Mucosa of descending colon (tissue), 3 donors: ENCODE measurements at places on chromosomes 2 and 18.

DNA sequence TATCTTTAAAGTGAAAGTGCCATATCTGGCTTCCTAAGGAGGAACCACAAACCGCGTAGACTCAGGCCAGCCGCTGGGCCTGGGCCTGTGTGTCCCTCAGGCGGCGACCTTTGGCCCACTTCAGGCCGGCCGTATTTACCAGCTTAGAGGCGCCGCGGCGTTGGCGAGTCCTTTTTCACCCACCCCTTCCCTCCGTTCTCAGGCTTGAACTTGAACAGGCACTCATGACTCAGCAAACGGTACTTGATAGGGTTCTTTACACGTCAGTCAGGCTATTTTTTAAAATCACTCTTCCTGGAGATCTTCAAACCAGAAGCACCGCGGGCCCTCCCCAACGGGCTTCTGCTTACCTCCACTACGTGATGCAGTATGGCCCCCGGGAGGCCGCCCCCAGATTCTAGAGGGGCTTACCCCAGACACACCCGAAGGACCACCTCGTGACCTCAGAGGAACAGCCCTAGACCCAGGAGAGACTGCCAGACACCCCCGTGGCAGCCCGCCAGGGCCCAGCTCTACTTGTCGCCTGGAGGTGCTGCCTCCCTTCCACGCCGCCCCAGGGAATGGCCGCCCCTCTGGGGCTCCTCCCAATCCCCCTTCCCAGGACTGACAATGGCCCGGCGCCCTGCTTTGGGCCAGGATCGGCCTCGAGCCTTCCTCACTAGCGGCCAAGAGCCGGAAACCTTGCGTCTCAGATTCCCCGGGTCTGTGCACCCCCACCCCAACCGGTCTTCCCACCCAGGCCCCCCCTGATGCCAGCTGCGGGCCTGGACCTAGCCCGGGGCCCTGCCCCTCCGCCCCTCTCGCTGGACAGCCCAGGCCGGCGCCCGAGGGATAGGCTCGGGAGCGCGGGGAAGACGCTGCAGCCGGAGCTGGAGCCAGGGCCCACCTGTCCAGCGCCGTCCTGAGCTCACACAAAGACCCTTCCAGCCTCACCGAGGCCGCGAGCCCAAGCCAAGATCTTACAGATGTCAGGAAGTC is 33.8 kb upstream of the IMPA2 start:
- peak; percentile 94 for DNase-seq

- no peak for DNase-seq
These were observed 34.7 kb downstream of the FAM228A start for GRCh38 chr2:24209389-24210105.

- no peak for DNase-seq
These were observed 461.7 kb upstream of the SOX11 start for GRCh38 chr2:5230444-5230843.

DNA sequence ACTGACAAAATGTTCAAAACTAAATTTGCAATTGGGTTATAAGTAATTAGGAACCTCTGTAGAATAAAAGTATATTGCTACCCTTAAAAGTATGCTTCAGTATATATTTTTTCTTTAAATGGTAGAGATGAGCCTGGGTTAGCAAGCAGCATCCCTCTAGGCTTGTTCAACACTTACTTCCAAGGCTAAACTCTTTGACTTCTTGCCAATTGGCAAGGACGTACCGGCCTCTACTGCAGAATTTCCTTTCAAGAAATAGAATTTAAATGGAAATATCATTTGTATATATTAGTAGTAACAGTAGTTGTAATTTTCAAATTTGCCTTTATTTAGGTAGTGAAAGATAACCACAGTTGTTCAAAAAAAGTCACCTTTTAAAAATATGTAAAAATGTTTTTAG is 105.1 kb upstream of the SLC38A11 start:
- no peak for DNase-seq

DNA sequence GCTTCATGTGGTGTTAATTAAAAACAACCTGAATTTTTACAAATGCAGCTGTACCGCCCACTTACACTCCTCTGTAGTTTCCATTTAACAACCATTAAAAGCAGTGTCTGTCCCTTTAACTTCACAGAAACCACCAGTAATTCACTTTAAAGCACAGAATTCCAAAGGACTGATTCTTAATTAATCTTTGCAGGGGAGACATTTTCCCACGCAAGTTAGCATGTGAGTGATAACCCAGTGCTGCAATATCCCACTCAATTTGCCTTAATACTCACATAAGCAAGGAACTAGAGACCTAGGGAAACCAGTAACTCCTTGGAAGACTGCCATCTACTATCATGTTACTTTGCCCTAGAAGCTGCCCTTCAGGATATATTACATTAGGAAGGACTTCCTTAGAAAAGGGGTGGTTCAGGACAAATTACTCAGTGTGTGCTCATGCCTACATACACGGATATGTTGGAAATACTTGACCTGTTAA is 102.3 kb downstream of the OSR1 start:
- no peak for DNase-seq

- DNase-seq = no peak
These were observed 41.5 kb downstream of the YPEL5 start for GRCh38 chr2:30188292-30188691.

DNA sequence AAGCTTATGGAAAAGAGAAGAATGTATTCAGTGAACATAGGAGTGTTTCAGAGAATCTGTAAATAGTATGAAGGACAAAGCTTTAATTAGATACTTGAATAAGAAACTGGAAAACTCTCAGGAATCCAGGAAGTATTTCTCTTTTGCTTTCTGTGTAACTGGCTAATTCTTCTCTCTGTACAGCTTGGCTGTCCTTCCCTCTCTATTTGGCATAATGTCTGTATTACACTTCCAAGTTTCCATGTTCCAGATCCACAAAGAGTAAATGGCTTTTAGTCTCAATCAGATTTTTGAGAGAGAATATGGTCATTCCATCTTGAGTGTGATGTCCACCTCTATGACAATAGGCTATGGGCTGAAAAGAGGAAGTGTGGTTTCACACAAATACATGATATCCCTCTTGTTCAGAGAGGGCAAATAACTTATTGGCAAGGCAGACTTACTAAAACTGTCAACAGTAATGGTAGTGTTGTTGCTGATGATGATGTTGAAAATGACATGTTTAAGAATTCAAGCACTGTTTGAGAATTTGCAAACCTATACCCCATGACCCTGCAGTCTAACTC is 129.2 kb upstream of the ERBB4 start:
- DNase-seq = no peak

DNA sequence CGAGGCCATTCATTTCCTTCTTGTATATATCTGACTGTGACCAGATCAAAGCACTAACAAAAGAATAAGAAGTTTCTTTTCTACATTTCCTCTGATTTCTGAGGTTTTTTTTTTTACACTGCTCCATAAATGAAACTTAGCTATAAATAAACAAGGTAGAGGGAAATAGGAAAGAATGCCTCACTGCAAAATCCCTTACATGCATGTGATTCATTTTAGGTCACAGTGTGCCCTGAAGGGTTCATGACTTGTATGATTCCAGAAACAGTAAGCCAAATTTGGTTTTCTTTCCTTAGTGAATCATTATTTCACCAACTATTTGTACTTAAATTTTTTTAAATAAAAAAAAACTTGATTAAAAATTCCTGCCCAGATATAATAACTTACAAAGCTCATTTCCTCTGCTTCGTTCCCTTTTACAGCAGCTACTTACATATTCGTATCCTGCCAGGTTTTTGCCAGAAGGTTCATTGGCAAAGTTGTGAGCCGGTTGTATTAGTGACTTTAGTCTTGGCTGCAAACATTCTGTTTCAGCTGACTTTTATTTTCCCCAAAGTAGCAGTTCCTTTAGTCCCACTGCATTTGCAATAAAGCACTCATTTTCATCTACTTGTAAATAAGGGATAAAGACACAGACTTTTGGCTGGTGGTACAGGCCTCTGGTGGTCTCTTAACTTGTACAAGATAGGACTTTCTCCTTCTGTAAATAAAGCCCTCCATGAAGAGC is 58.6 kb downstream of the LRP2 start:
- no peak for DNase-seq

DNA sequence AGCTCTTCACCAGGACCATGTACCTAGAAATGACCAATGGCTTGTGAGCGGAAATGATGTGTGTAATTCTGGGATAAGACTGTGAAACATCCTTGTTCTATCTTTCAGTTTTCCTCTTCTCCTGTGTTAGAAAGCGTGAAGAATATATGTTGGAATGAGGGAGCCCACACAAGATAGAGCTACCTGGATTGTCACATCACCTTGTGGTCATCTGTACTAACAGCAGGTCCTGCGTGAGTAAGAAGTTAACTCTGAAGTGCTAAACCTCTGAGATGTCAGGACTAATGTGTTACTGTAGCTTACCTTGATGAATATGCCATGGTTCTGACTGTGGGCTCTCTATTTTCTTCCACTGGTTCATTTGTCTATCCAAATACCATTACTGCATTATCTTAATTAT is 75.6 kb downstream of the FASTKD2 start:
- DNase-seq = no peak

DNA sequence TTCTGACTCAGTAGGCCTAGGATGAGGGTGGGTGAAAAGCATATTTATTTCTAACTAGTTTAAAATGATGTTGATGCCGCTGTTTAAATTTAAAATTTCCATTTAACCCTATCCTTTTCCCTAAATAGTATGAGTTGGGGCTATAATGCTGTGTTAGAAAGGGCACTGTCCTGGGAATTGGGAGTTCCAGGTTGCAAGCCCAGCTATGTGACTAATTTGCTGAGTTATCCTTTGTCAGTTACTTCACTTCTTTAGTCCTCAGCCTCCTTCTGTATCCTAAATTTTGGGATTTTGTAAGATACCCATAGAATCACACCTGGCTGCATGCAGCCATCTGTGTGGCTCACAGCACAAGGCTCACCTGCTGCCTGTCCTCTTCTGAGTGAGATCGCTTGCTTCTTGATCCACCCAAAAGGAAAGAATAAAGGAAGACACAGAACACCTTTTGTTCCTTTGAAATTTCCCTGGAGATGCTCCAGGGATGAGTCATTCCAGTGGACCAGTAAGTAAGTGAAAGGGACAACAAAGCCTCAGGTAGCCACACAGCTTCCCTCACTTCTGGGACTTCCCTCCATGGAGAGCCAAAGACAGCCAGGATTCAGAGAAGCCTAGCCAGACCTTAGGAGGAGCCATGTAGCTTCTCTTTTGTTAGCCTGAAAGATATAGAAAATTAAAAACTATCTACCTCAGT is 97.2 kb downstream of the DTNA start:
- no peak for DNase-seq

- DNase-seq = no peak
These were observed 75.7 kb upstream of the CDCA7 start for GRCh38 chr2:173278794-173279526.

GRCh38 chr2:149129433-149129832 is 90.9 kb downstream of the LYPD6B start:
- no peak for DNase-seq

DNA sequence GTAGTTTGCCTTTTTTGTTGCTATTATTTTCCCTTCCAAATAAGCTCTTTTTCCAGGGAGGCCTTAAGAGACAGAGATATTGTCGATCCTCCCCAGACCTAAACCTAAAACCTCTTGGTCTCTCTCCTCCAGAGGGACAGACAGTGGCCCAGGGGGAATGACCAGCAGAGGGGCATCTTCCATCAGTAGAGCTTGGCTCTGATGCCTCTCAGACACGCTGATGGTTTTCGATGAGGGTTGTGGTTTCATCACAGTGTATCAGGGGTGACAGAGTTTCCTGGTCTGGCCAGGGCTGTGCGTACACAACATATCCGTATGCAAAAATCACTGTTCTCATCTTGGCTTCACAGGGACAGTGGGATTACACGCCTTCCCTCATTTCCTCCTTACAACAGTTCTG is 68.6 kb downstream of the GATA6 start:
- DNase-seq = no peak

- DNase-seq = no peak
These were observed 225.9 kb downstream of the MGAT5 start for GRCh38 chr2:134479696-134480330.

DNA sequence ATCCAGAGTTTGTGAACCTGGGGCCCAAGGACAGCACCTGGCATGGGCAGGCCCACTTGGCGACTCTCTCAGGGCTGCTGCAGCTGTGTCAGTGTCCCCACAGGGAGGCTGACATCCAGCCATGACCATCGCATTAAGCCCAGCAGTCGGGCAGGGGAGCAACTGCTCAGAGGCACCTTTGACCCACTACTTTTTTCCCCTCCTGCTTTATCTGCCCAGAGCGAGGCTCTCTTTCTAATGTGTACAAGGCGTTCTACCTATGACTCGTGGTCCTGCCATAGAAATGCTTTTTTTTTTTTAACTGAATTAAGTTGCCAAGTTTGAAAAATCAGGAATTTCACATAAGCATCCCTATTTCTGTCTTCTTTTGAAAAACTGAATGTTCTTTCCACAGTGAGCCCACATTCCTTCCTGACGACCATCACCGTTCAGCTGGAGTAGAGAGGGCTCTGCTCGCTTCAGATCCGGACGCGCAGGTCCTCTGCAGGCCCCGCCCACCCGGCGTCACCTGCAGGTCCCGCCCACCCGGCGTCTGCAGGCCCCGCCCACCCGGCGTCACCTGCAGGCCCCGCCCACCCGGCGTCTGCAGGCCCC is 403 bp upstream of the CLUL1 start:
- no peak for DNase-seq

- DNase-seq = no peak
These were observed 1.1 kb downstream of the MREG start for GRCh38 chr2:216012133-216012829.

GRCh38 chr2:137842430-137842829 is 121.8 kb upstream of the HNMT start:
- DNase-seq = no peak

GRCh38 chr2:221276033-221276432 is 296.1 kb downstream of the EPHA4 start:
- DNase-seq = no peak

GRCh38 chr18:34221971-34222306 is 2.8 kb downstream of the NOL4 start:
- DNase-seq = peak; percentile 25

DNA sequence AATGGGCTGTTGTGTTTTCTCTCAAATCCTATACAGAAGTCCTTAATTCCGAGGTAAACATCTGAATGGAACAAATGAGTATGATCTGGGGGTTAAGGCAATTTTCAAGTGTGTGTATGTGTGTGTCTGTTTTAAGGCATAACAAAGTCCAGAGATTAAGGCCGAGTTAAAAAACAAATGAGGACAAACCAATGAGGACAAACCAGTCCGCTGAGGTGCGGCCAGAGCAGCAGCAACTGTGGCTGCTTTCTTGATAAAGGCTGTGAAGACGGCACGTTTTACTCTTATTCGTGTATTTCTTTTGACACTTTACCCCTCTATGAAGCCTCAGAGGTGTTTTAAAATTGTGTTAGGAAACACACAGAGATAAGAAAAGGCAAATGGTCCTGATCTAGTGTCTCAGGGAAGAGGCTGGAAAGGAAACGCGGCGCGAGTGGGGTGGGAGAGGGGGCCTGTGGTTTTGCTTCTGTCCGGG is 495 bp upstream of the GULP1 start:
- DNase-seq = no peak

- no peak for DNase-seq
These were observed 391.2 kb upstream of the POU3F3 start for GRCh38 chr2:104462731-104463130.

DNA sequence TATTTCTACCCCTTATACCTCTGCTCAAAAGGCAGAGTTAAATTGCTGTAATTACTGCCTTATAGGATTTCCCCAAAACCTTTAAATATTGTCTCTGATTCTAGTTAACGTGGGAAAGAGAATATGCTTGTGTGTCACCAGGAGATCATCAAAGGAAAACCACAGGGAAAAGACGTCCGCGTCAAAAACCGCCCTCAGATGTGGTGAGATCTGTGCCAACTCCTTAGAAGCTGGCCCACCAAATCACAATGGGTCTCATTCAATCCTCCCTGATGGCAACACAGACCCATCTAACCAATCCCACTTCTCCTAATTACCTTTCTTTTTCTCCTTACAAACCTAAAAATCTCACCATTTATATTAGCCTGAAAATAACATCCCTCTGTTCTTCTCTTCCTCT is 25.4 kb downstream of the VPS54 start:
- no peak for DNase-seq
